ENCODE measurements at places on chromosomes 4 and X.

- no peak for DNase-seq
Measured at GRCh38 chrX:106249706-106250379, 81.7 kb downstream of the PWWP3B start.

- DNase-seq, result no peak
Measured at GRCh38 chr4:81546777-81547176, 75.1 kb upstream of the RASGEF1B start.

DNA sequence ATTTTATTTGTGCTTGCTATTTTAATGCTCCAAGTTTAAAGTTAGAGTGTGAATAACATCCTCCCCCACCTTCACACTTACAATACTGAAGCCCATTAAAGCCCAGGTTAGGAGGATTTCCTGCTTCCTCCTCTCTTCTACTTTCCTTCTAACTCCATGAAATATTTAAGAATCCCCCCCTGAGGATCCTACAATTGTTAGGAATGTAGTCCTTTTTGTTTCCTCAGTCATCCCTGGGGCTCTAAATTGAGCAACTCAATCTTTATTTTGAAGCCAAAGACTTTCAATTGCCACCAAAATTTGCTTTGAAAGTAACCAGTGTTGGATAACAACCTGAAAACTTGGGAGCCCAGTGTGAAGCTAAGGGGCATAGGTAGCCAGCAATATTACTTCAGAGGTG is 276.9 kb downstream of the FAM47A start:
- no peak for DNase-seq

- no peak for DNase-seq
Measured at GRCh38 chrX:134566506-134566905, 91.8 kb downstream of the PLAC1 start.

GRCh38 chr4:25654031-25654970 is 1.4 kb upstream of the SLC34A2 start:
- no peak for DNase-seq

GRCh38 chr4:144967161-144967560 is 130.8 kb downstream of the ANAPC10 start:
- DNase-seq, result no peak

Data from stimulated activated CD4-positive, alpha-beta T cell treated with anti-CD3 and anti-CD28 coated beads, Interleukin-15, amount 100 ng/mL, for 1 hour (primary cell).